ENCODE measurements at places on chromosomes 5 and 9.

DNA sequence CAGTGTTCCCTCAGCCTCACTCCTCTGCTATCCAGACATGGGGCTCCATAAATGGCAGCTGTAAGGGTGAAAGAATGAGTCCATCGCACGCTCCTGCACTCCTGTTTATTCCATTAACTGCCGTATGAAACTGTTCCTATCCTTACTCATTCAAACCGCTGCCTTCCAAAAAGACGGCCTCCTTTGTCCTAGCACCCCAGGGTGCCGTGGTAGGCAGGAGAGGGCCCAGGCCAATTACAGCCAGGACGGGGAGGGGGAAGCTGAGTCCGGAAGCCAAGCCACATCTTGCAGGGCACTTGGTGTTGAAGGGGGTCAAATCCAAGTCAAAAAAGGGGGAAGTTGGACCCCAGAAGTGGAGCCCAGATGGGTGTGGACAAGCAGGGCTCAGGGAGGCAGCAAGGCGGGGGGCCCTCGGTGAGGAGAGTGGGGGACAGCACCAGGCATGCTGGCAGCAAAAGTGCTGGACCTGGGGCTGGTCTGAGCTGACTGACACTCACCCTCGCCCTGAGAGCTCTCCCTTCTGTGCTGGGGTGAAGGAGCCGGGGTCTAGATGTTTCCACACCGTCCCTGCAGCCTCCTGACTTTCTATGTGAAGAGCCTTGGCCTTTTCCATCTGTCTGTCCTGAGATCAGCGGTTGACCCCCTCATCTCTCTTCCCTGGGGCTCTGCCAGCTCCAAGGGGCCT is 63.3 kb downstream of the COL23A1 start:
- peak; percentile 65 for DNase-seq

- DNase-seq: no peak
Observed at GRCh38 chr5:143145243-143146160, 258.0 kb downstream of the NR3C1 start.

GRCh38 chr9:126925876-126926275 is 11.3 kb downstream of the RALGPS1 start:
- DNase-seq: no peak

DNA sequence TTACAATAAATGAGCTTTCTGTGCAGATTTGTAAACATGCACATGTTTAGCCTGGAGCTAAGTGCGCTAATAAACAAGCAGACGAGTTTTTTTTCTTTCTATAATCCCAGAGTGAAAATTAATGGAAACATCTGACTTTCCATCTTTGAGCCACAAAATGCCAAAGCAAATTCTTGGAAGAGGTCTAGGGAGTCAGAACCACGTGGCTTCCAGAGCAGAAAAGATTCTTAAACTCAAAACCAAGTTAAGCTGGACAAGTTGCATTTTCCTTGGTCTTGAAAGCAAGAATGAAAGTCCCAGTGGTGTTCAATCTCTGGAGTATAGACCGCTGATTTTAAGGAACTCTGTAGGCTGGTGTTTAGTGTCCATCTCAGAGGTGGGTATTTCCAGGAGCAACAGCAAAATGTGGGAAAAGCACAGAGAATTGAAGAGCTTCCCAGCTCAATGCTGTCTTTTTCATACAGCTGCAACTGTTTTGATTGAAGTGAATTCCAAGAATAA is 71.4 kb downstream of the MYO10 start:
- DNase-seq: no peak

GRCh38 chr5:147072622-147073021 is 162.2 kb upstream of the STK32A start:
- no peak for DNase-seq

DNA sequence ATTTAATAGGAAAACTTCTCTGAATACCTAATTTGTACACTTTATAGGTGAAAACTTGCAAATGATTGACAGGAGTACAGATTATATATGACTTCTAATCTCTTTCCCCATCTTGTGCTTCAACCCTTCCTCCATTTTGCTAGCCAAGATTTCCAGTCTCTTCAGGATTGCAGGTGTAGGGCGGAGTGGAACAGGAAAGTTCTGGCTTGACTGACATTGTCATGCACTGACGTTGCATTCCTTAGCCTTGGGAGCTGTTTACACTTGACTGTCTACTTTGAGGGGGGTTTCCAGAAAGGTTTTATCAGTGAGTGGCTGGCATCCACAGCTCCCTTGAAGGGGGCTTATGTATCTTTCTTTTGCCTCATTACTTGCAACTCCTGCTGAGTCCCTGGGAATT is 34.1 kb upstream of the GRIA1 start:
- DNase-seq: no peak

DNA sequence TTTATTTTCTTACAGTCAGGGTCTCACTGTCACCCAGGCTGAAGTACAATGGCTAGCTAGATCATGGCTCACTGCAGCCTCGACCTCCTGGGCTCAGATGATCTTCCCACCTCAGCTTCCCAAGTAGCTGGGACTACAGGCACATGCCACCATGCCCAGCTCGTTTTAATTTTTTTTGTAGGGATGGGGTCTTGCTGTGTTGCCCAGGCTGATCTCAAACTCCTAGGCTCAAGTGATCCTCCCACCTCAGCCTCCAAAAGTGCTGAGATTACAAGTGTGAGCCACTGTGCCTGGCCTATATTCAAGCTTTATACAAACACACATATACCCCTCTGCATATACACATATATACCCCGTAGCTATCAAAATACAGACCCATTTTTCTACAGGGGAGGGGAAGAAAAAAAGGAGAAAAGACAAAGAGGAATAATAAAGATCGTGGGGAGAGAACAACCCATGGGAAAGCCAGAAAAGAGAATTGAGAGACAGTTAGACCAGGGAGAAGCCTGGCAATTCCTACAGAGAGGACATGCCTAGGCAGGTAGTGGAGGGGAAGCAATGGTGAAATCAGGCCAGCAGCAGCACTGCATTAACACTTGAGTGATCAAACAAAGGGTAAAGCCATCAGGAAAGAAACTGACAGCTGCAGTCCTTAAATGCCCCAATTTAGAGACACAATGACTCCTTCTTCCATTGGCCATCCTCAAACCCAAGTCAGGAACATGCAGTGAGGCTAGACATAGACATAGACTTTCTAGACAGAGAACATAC is 102.7 kb downstream of the EFNA5 start:
- no peak for DNase-seq

GRCh38 chr5:1295650-1296037 is 776 bp upstream of the TERT start:
- DNase-seq: no peak

DNA sequence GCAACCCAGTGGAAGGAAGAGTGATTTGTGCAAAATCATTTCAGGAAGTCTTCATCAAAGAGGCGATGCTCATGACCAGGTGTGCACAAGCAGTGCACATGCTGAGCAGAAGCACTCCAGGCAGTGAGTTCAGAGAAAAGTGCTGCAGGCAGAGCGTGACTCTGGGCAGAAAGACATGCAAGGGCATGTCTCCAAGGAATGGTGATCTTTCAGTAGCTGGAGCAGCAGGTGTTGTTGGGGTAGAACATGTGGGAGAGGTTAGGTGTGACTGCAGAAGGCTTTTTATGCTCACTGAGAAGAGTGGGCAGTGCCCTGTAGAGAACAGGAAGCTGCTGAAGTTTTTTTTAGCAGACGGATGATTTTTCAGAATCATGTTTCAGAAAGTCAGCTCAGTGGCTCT is 545.4 kb upstream of the TLE4 start:
- no peak for DNase-seq

GRCh38 chr9:82108941-82109340 is 120.4 kb downstream of the SPATA31D1 start:
- no peak for DNase-seq

DNA sequence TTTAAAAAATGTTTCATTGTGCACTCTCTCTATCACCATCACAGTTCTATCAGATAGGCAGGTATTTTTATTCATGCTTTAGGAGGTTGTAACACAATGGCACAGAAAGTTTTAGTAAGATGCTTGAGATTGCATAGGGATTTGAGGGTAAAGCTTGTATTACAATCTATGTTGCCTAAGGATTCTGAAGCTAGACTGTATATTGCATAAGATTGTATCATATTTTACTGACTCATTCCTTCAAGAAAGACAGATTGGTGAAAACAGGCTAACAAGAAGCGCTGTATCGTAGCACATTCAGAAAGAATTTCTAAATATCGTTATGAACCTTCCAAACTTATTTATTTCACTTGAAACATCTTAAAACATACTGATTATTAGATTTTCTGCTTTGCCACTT is 577.7 kb downstream of the EBF1 start:
- no peak for DNase-seq

- no peak for DNase-seq
Observed at GRCh38 chr9:125142560-125143376, 560 bp downstream of the SCAI start.

DNA sequence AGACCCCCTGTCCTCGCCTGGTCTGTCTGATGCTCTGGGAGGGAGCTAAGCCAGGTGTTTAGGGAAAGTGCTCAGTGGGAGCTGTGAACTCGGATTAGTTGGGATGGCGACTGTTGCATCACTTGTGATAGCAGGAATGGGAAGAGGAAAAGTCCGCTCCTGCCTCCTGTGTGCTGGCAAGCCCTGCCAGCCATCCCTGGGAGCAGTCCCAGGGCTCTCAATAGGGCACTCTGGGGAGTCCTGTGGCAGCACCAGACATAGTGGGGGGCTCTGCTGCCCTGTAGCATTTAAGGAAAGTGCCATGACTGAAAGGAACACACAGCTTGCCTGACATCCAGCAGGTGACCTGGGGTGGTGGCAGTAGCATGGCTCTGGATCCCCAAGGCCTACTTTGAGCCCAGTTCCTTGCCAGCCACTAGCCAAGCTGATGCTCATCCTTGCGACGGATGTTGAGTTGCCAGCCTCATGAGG is 81.5 kb downstream of the AMBP start:
- DNase-seq: no peak

- no peak for DNase-seq
Observed at GRCh38 chr5:89303033-89303480, 420.1 kb upstream of the MEF2C start.

GRCh38 chr5:17893026-17893635 is 258.9 kb downstream of the TAF11L14 start:
- DNase-seq: no peak

- DNase-seq: no peak
Observed at GRCh38 chr9:38708759-38709158, 11.2 kb downstream of the FAM240B start.

DNA sequence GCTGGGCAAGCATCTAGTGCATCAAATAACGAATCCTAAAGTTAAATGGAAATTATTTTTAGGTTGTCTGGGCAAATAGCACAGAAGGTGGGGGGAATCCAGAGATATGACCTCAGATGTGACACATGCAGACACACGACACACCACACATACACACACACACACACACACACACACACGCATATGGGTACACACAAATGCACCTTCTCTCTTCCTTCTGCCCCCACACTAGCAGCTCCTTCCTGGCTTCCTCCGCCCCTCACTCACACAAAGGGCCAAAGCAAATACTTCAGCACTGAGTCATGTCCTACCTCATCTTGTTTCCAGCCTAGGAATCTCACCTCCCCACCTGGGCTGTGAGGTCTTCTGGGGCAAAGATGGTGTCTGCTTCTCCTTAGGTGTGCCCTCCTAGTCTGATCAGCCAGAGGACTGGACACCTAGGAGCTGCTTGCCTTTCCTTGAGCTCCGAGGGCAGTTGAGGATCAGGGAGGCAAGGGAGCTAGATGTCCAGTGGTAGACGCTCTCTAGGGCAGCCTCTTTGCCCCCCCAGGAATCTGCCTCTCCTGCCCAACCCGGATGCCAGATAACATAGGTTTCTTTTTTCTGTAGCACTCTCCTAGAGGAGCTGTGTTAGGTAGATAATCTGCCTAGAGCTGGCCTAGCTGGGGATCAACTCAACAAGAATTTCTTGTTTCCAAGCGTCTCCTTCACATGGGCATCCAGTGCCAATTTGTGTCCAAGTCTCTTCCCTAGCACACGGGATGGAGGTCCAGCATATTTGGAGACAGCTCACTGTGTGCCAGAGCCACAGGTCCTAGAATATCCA is 14.3 kb upstream of the JADE2 start:
- DNase-seq: no peak

GRCh38 chr5:31720004-31720403 is 81.1 kb downstream of the PDZD2 start:
- DNase-seq: no peak

DNA sequence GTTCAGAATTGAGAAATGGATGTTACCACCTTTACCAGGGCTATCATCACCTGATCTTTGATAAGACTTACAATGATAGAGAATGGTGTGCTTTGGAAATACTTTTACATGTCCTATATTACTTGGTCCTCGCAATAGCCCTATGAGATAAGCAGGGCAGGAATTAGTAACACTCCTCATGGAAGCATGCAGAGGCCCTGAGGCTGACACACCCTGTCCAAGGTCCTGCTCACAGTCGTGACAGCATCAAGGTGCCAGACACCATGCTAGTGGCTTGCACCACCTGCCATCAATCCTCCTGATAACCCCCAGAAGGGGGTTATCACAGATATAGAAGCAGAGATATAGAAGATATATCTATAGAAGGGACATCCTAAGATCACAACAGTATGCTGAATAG is 216.8 kb upstream of the TBC1D2 start:
- no peak for DNase-seq

DNA sequence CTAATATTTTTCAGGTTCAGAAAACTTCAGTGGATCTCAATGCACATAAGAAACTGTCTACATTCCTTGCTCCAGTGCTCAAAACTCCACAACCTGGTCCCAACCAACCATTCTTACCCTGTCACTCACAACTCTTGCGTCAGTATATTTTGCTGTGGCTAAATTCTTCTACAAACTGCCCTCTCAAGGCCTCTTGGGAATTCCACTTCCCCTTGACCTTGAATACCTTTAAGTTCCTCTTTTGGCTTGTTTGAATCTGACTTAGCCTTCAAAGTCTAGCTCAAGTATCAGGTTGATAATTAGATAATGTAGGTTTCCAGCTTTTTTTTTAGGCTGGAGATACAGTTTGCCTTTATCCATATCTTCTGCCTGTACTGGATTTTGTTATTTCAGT is 128.3 kb downstream of the SLF1 start:
- DNase-seq: no peak

- DNase-seq: no peak
Observed at GRCh38 chr9:99305124-99305523, 83.0 kb downstream of the SEC61B start.

DNA sequence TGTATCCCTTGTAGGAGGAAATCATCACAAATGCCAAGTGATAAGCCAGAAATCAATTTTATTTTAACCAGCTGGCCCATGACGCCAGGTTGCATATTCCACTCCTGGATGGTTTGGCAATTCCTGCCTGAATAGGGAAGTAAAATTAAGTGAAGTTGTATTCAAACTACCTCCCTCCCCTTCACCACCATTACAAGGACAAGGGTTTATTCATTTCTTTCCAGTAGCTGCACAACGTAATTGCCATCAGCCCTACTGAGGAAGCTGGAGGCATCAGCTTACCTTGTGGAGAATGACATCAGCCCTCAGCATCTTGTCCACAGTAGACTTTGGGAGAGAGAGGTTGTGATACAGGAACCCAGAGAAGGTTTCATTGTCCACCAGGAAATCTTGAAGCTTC is 66.6 kb downstream of the ABCA1 start:
- no peak for DNase-seq

DNA sequence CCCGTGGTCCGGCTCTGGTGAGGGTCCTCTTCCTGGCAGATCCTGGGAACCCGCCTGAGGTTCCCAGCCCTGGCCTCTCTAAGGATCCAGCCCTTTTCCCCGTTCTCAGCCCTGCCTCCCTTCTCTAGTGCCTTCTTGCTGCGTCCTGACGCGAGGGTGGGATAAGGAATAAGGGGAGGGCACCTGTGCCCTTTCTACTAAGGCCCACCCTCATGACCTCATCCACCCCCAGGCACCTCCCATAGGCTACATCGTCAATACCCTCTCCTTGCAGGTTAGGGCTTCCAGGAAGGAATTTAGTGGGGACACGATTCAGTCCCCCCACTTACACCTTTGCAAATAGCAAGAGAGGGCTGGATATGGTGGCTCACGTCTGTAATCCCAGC is 10.7 kb upstream of the DIPK1B start:
- DNase-seq: no peak

GRCh38 chr9:28073270-28073669 is 500.0 kb upstream of the C9orf72 start:
- DNase-seq: no peak

Data from mesenteric fat pad (tissue), 1 donor.